ENCODE measurements at places on chromosomes 13 and 19. TPM values are rescaled to one million over a fixed set of nuclear protein-coding genes. Genes with fewer than 3 reads are reported as not detected.

Gene KLK3
- not detected for total RNA-seq

Gene ARHGEF18
- 45.2 TPM for total RNA-seq

Gene SPC24
- total RNA-seq: 2.0 TPM

Gene APLP1
- 66.0 TPM for total RNA-seq

Gene ELOF1
- 78.8 TPM for total RNA-seq

Gene PABPC3
- 0.45 TPM for total RNA-seq

Gene SYNE4
- 1.1 TPM for total RNA-seq

Gene RFPL4AL1
- not detected for total RNA-seq

Gene PCID2
- total RNA-seq: 29.6 TPM

Gene ZNF230
- 2.1 TPM for total RNA-seq

Gene FSD1
- total RNA-seq: 15.0 TPM

Gene ITGBL1
- 0.22 TPM for total RNA-seq

Gene FAM187B
- total RNA-seq: not detected

Gene OR4F17
- not detected for total RNA-seq

Measured in astrocyte (in vitro differentiated cells and primary cell).